CD4-positive, CD25-positive, alpha-beta regulatory T cell (primary cell): ENCODE measurements at places on chromosomes 1 and 21.

- no peak for DNase-seq
These were observed 189.5 kb downstream of the SLC44A5 start for GRCh38 chr1:75421371-75421770.

DNA sequence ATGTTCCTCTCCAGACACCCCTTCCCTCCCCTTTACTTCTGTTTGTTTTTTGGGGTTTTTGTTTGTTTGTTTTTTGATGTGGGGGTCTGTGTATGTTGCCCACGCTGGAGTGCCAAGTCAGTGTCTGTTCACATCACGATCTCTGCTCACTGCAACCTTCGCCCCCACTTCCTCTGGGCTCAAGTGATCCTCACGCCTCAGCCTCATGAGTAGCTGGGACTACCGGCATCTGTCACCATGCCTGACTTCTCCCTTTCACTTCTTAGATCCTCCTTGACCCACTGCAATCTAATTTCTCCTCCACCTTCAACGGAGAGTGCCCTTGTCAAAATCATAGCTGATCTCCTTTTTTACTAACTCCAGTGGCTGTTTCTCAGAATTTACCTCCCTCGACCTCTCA is 100.7 kb upstream of the KIF26B start:
- no peak for DNase-seq

DNA sequence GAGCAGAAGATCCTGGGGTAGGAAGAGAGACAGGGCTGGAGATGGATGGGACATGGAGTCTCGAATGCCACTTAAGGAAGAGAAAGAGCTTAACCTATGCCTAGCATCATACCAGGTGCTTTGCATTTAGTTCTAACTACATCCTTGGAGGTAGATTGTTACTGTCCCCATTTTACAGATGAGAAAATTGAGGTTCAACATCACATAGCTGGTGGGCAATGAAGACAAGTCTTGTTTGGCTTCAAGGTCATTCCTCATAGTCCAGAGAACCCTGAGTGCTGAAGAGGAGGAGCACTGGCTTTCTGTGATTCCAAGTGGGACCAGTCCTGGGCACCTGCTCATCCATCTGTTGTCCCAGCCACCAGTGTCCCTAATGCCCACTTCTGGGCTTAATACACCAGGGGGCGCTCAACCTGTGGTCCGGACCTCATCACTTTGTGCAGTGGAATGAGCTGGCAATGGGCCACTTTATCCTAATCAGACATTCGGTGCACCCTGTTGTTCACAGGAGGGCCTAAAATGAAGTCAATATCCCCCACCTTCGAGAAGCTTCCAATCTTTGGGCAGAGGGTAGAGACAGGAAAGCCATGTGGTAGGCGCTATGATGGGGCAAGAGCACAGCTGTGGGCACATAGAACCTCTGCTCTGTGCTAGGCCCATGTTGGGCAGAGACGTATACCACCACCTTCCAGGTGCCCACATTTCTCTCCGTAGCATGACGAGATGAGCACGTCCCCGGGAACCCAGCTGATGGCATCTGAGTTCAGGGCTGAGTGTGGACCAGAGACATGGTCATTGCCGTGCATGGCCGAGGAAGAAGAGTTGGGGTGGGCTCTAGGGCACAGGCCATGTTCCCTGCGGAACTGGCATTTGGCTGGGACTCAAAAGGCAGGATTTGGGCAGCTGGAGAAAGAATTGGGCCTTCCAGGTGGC is 9.2 kb downstream of the RPS6KA1 start:
- DNase-seq = peak; percentile 56

GRCh38 chr1:3295846-3296245 is 158.6 kb upstream of the ARHGEF16 start:
- no peak for DNase-seq

DNA sequence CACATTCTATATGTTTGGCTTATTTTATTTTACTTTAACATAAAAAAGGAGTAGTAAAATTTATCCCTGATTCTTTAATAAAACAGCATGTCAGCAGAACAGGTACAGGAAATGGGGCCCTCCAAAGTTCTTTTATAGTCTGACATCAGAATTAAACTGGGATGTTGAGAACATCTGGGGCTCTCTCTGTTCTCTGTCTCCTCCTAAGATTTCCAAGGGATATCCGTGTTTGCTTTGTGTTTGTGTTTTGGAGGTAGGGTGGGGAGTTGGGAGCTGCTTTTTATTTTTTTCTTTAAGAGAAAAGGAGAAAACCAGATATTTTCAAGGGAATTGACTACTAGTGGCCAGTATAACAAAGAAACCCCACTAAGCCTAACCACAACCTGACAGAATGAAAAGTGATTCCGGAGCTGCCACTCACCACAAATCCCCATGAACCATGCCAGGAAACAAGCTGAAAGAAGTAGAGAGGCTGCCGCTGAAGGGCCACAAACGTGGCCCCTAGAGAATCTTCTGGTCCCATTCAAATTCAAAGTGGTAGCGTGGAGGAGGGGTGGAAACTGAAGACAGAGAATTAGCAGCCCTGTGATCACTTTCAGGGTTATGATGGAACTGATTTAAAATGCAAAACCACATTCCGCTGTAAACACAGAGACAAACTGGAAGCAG is 369.6 kb upstream of the ADGRL2 start:
- DNase-seq = no peak

- DNase-seq = no peak
These were observed 359.3 kb downstream of the PLPP3 start for GRCh38 chr1:56220021-56220420.

- no peak for DNase-seq
These were observed 1181.9 kb upstream of the PRMT6 start for GRCh38 chr1:105874621-105875020.

- no peak for DNase-seq
These were observed 40.6 kb upstream of the ARTN start for GRCh38 chr1:43893006-43893405.

GRCh38 chr21:15441060-15441493 is 288.7 kb upstream of the USP25 start:
- DNase-seq = no peak

- no peak for DNase-seq
These were observed 389 bp downstream of the SEMA6C start for GRCh38 chr1:151146072-151146411.

GRCh38 chr1:6911974-6912373 is 126.7 kb downstream of the CAMTA1 start:
- DNase-seq = no peak

DNA sequence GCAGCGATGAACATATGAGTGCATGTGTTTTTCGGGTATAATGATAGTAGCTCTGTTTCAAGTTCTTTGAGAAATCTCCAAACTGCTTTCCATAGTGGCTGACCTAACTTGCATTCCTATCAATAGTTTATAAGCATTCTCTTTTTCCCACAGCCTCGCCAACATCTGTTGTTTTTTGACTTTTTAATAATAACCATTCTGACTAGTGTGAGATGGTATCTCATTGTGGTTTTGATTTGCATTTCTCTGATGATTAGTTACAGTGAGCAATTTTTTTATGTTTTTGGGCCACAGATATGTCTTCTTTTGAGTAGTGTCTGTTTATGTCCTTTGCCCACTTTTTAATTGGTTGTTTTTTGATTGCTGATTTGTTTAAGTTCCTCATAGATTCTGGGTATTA is 10.6 kb upstream of the RUNX1 start:
- DNase-seq = no peak

- DNase-seq = peak; percentile 67
These were observed 37.1 kb downstream of the ARHGEF16 start for GRCh38 chr1:3491291-3492246.

DNA sequence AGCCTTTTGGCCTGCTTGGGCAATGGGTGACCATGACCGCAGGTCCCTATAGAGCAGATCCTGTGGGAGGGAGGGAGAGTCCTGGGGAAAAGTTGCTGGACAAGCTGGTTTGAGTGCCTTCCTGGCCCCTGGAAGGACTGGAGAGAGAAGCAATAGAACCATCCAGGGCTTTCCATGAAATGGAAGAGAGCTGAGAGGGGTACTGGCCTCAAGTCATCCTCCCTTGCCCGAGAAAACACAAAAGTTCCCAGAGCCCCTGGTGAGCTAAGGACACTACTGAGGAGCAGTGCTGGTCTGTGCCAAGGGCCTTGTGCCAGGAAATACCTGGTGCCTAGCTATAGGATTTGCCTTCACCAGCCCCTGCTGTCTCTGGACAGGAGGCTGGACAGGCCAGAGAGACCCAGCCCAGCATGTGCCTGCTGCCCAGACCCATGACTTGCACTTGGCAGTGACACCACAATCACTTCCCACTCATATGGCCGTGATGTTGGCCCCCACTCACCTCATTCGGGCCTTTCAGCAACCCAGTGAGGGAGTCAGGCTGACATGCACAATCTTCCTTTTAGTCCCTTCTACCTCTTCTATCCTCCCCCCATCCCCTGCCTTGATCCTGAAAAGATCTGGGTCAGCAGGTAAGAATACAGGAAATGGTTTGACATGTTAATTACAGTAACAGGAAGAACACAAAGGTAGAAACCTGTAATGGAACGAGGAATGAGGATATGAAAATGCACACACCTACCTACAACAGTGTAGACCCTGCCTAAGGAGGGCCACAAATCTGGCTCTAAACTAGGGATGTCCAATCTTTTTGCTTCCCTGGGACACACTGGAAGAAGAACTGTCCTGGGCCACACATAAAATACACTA is 7.0 kb downstream of the SH3BP5L start:
- DNase-seq = no peak

- DNase-seq = no peak
These were observed 278.9 kb downstream of the NPHP4 start for GRCh38 chr1:5713101-5714010.

DNA sequence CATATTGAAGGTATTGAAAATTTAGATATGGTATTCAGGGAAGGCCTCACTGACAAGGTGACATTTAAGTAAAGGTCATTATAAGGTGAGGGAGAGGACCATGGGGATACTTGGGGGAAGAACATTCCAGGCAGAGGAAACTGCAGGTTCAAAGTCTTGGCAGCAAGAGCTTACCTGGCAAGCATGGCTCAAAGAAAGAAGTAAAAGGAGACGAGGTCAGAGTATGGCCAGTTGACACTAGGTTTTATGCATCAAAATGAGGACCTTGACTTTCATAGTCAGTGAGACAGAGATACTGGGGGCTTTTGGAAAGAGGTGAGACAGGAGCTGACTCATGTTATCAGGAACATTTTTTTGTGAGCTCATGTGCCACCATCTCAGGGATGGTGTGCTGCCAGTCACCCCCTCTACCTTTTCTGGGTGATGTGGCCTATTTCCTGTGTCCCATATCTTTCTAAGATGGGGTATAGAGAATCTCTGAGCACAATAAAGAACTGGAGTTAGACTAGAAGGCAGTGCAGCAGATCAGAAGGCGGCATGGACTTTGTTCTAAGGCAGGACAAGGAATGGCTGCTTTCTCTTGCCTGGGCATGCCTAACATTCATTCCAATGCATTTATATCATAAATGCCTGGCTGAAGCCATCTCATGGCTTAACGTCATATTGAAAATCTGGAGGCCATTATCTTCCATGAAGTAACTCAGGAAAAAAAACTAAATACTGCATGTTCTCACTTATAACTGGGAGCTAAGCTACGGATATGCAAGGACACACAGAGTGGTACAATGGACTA is 406.7 kb downstream of the NTNG1 start:
- no peak for DNase-seq
